Right renal pelvis (tissue), 4 donors: ENCODE measurements at places on chromosomes 7 and 10.

GRCh38 chr10:53256623-53257022 is 484.0 kb upstream of the MBL2 start:
- DNase-seq: no peak

GRCh38 chr7:53466371-53466770 is 430.9 kb downstream of the POM121L12 start:
- DNase-seq: no peak

DNA sequence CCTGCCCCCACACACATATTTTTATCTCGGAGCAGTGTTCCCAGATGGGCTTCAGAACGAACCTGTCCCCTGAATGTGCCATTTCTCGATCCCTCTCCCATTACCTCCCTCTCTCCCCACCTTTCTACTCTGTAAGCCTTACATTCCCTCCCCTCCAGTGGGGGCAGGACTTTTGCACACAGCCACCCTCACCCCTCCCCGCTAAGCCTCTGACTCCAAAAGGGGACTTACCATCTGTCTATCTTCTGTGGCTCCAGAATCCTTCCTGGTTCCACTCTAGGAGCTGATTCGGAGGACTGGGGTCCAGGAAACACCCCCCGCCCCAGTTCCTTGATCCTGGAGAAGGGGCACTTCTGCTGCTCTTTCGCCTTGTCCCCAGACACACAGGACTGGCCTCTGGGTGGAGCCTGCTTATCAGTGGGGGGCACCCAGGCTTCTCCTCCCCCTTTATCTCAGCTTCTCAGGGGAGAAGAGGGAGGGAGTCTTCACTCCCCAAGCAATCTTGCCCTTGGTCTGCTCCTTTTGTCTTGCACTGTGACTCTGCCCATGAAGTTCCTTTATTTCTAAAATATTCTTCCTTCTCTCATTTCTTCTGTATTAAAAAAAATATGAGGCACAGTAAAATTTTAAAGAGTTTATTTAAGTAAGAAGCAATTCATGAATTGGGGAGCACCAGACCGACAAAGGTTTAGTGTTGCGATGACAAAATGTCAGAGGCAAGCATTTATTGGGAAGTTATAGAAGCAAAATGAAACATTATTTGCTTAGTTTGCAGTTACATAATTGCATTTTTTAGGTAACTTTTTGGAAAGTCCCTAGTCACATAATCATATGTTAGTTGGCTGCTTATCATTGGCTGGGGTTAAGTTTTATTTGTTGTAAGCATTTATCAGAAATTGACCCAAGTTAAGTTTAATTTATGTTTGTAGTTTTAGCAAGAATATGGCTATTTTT is at the start of gene KEL:
Gene KEL, minus strand, starts transcription at position 391 of the 954 bp plus-strand sequence. Its CDS starts 157 bp downstream, at position 234.
- DNase-seq: no peak

GRCh38 chr10:108523016-108523800 is 1358.7 kb upstream of the SORCS1 start:
- no peak for DNase-seq

DNA sequence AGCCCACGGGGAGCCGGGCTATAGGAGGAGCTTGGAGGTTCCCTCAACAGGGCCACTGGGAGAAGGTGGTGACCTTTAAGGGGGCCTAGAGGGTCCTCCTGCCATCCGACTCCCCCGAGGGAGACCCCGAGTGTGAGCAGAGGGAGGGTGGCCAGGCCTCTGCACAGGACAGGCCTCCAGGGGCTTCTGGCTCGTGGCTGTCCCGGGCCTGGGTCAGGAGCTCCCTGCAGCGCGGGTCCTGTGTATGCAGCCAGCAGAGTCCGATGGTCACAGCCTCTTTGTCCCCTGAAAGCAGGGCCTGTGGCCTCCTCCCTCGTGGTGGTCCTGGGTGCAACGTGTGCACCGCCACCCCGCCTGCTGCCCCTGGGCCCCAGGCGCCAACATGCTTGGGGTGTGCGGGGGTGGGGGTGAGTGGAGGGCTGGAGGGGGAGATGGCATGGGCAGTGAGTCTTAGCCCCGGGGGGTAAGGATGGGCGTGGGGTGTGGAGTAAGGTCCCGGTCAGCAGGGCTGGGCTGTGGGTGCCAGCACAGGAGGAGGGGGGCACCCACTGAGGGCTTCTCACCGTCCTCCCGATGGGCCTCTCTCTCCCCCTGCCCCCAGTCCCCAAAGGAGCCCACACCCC is 27.1 kb downstream of the UNCX start:
- no peak for DNase-seq

GRCh38 chr10:122786269-122786668 is 59.4 kb downstream of the CUZD1 start:
- peak; percentile 67 for DNase-seq

DNA sequence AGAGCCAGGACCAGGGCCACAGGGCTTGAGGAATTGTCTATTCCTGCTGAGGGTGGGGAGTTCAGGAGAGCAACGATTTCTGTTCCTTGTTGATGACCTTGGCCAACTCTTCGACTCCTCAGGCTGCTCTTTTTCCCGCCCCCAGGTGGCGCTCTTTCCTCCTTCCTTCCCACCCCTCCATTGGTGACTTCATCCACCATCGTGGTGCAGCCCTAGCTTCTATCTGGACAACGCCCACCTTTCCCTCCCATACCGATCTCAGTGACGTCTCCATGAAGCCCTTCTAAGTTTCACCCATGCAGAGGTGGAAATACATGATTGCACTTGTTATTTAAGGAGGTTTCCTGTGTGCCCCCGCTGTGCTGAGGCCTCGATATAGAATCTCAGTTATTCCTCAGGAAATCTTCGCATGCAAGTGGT is 22.1 kb upstream of the CARD11 start:
- no peak for DNase-seq

GRCh38 chr10:124162774-124163354 is 69.5 kb upstream of the CHST15 start:
- no peak for DNase-seq

DNA sequence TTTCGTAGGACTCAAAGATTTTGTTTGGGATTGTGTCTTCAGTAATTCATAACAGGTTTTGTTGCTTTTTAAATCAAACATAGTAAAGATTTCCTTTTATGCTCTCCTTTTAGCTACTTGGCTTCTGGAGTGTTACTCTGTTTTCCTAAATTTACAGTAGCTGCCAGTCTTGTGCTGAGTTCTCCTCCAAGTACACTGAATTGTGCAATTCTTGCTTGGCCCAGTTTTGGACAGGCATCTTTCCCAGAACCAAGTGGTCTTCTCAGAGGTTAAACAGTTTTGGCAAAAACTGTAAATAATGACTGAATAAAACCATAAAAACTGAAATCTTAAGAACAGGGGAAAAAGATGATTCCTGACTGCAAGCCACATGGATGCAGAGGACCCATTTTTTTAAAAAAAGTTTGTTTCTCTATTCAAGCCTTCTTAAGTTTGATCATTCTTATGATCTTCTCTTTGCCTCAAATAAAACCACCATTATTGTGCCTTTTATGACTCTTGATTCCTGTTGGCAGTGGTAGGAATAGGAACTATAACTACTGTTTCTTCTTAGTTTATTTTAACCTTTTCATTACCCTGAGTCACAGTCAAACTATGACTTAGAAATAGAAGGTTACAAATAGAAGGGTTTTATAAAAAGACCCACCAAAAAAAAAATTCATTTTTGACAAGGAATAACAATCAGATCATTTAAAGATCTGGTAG is 88.0 kb downstream of the MDFIC start:
- DNase-seq: no peak

GRCh38 chr10:69801434-69802315 is at the start of gene COL13A1:
TSS of gene COL13A1 (plus strand) at chr10:69801906. CDS start at chr10:69802424, 518 bp downstream.
- DNase-seq: peak; percentile 61

DNA sequence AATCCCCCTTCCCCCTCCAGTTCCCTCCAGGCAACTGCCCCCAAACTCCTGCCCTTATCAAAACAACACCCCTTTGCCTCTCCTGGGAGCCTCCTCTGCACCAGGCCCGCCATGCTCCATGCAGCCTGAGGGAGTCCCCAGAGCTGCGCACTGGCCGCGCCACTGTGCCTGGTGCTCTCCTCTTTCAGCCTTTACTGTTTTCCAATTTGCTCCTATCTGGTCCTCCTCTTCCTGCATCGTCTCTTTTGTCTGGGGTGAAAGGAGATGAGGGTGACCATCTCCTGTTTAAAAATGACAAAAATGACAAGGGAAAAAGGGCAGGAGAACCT is 165.8 kb upstream of the ADCY1 start:
- no peak for DNase-seq

- DNase-seq: no peak
Measured at GRCh38 chr10:9427209-9427608, 1372.7 kb downstream of the GATA3 start.
